ENCODE measurements at places on chromosomes 3 and 15.

GRCh38 chr3:188974856-188975599, 196.7 kb upstream of the TPRG1 start:
- peaks cover 3% of the 10 kb centered on the region for H3K4me1 ChIP-seq
- no peak for DNase-seq
- H3K36me3 ChIP-seq: no peaks in the 10 kb centered on the region
- no peak overlapping the region for H3K27ac ChIP-seq

- no peaks in the 10 kb centered on the region for H3K36me3 ChIP-seq
- no peak overlapping the region for H3K4me3 ChIP-seq
- H3K27me3 ChIP-seq: no peaks in the 10 kb centered on the region
These were observed 148.0 kb upstream of the TPM1 start for GRCh38 chr15:62894322-62895085.

GRCh38 chr3:78887547-78888011, 880.2 kb downstream of the ROBO1 start:
- no peak overlapping the region for H3K4me3 ChIP-seq
- no peak overlapping the region for H3K27ac ChIP-seq
- no peaks in the 10 kb centered on the region for H3K27me3 ChIP-seq
- no peak for DNase-seq
- H3K4me1 ChIP-seq: no peaks in the 10 kb centered on the region

DNA sequence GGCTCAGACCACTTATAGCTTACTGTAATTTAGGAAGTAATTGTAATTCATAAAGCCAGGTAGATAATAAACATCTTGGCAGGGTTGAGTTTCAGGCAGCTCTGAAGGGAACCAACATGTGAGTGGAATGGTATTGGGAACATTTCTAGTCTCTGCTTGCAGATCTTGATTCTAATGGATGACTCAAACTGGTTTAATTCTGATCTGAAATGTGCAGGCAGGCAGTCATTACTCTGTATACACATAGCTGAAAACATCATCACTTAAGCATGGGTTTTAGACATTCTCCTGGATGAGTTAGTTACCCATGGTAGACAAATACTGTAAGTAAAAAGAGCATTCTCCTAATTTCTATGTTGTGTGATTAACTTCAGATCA, 317.0 kb upstream of the TPRG1 start:
- no peaks in the 10 kb centered on the region for H3K36me3 ChIP-seq
- H3K27me3 ChIP-seq: no peaks in the 10 kb centered on the region
- H3K4me1 ChIP-seq: no peaks in the 10 kb centered on the region
- no peak overlapping the region for H3K27ac ChIP-seq

GRCh38 chr15:72979308-72979707, 73.0 kb upstream of the NEO1 start:
- no peak overlapping the region for H3K27ac ChIP-seq
- no peak overlapping the region for H3K4me3 ChIP-seq
- no peak for DNase-seq
- no peaks in the 10 kb centered on the region for H3K27me3 ChIP-seq

- no peaks in the 10 kb centered on the region for H3K4me1 ChIP-seq
- no peak for DNase-seq
- H3K27ac ChIP-seq: no peak overlapping the region
- H3K36me3 ChIP-seq: no peaks in the 10 kb centered on the region
- no peaks in the 10 kb centered on the region for H3K27me3 ChIP-seq
- no peak overlapping the region for H3K4me3 ChIP-seq
These were observed 91.5 kb upstream of the FAM174B start for GRCh38 chr15:92747047-92747446.

DNA sequence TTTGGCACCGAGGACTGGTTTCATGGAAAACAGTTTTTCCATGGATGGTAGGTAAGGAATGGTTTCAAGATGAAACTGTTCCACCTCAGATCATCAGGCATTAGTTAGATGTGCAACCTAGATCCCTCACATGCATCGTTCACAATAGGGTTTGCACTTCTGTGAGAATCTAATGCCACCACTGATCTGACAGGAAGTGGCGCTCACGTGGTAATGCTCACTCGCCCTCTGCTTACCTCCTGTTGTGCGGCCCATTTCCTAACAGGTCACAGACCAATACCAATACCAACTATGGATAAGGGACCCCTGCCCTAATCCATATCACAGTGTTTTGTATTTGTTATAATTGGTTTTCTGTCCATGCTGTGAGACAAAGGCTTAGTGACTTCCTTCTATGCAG, 58.9 kb downstream of the SLMAP start:
- DNase-seq: no peak
- no peak overlapping the region for H3K27ac ChIP-seq
- peak overlapping the region; percentile 20 for H3K4me3 ChIP-seq
- H3K4me1 ChIP-seq: peaks cover 9% of the 10 kb centered on the region

- H3K4me3 ChIP-seq: no peak overlapping the region
- DNase-seq: no peak
- H3K36me3 ChIP-seq: no peaks in the 10 kb centered on the region
These were observed 45.8 kb upstream of the FSIP1 start for GRCh38 chr15:39828374-39828931.

DNA sequence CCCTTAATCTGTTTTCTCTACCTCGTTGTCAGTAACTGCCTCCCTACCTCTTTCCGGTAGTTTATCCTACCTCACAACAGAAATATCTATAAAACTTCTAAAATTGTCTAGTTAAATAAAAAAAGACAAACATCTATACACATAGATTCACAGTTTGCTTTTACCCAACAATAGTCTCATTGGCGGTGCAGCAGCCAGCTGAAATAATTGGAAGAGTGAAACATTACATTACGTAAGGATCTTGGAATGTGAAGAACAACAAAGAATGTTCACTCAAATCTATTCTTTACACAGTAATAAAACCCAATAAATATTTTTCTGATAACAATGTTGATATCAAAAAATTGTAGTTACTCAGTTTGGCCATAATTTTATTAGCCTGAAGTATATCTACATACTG, 115.5 kb upstream of the ARPP21 start:
- no peak overlapping the region for H3K4me3 ChIP-seq
- DNase-seq: no peak
- H3K4me1 ChIP-seq: no peaks in the 10 kb centered on the region
- H3K36me3 ChIP-seq: no peaks in the 10 kb centered on the region

GRCh38 chr3:124967964-124968363, 33.4 kb upstream of the MUC13 start:
- H3K27ac ChIP-seq: no peak overlapping the region
- H3K4me1 ChIP-seq: no peaks in the 10 kb centered on the region
- peaks cover 25% of the 10 kb centered on the region for H3K36me3 ChIP-seq
- no peak overlapping the region for H3K4me3 ChIP-seq
- no peak for DNase-seq
- H3K27me3 ChIP-seq: no peaks in the 10 kb centered on the region

DNA sequence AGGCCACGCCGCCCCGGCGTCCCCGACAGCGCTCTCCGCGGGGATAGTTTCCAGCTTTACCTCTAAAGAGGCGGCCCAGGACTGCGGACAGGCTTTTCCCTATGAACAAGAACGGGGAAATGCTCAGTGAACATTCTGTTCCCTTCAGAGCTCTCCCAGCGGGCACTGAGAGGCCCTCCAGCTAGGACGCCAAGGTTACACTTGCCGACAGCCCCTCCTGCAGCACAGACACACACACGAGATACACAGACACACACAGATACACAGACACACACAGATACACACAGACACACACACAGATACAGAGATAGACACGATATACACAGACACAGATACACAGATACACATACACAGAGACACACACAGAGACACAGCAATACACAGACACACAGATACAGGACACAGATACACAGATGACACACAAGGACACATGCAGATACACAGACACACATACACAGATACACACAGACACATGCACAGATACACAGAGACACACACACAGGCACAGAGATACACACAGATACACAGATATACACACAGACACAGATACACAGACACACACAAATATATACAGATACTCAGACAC, 533 bp upstream of the OCA2 start:
- no peak for DNase-seq
- H3K4me1 ChIP-seq: peaks cover 37% of the 10 kb centered on the region
- H3K4me3 ChIP-seq: no peak overlapping the region
- H3K27ac ChIP-seq: no peak overlapping the region

DNA sequence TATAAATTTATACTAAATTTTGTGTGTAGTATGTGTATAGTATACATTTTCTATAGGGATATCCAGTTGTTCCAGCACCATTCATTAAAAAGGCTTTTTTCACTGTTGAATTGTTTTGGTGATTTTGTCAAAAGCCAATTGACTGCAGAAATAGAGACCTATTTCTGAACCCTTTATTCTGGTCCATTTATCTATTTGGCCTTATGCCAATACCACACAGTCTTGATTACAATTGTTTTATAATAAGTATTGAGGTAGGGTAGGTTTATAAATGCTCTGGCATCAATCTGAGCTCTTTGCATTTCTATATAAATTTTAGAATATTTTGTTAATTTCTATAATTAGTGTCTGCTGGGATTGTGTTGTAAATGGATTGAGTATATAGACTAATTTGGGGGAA, 6.5 kb upstream of the OPA1 start:
- H3K27ac ChIP-seq: no peak overlapping the region
- DNase-seq: no peak
- H3K36me3 ChIP-seq: no peaks in the 10 kb centered on the region
- no peaks in the 10 kb centered on the region for H3K27me3 ChIP-seq
- no peaks in the 10 kb centered on the region for H3K4me1 ChIP-seq

GRCh38 chr3:120203016-120203415, 82.0 kb downstream of the GPR156 start:
- no peaks in the 10 kb centered on the region for H3K27me3 ChIP-seq
- no peak for DNase-seq
- no peak overlapping the region for H3K27ac ChIP-seq
- no peaks in the 10 kb centered on the region for H3K4me1 ChIP-seq

DNA sequence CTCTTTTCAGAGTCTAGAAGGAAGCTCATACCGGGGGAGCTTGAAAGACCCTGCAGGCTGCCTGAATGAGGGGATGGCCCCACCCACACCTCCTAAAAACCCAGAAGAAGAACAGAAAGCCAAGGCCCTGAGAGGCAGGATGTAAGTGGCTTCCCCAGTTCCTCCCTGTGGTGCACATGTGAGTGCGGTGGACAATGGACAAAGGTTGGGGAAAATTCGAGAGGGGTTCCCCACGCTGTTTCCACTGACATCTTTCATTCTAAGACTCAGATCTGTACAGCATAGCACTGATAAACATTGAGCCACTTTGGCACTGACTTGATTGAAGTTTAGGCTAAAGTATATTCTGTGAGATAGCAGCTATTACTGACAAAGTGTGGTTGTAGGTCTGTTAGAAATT, 79.5 kb upstream of the UMPS start:
- no peaks in the 10 kb centered on the region for H3K27me3 ChIP-seq
- no peaks in the 10 kb centered on the region for H3K4me1 ChIP-seq
- H3K4me3 ChIP-seq: no peak overlapping the region

DNA sequence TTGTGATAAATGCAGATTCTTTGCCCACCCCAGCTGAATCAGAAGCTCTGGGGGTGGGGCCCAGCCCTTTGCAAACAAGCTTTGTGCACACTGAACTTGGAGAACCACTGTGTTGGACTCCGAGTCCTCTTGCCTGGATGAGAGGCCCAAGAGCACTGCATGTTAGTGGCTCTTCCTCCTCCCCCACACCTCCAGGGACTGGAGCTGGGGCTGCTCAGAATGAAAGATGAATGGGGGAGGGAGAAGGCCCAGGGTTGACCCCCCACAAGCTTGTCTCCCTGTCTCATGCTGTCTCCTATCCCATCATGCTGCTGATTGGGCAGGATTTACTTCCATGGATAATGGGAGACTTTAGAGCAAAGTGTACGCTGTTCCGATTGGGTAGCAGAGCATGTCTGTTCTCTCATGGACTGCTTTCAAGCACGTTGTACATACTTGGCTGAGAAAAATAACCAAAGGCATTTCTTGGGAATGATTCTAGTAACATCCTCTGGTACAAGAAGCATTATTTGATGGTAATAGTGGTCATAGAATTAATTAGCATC, 99.6 kb downstream of the PGPEP1L start:
- H3K4me3 ChIP-seq: no peak overlapping the region
- no peak overlapping the region for H3K27ac ChIP-seq
- H3K36me3 ChIP-seq: no peaks in the 10 kb centered on the region
- H3K4me1 ChIP-seq: no peaks in the 10 kb centered on the region
- H3K27me3 ChIP-seq: no peaks in the 10 kb centered on the region

- no peak overlapping the region for H3K27ac ChIP-seq
- no peaks in the 10 kb centered on the region for H3K4me1 ChIP-seq
- no peaks in the 10 kb centered on the region for H3K36me3 ChIP-seq
- no peak overlapping the region for H3K4me3 ChIP-seq
- no peaks in the 10 kb centered on the region for H3K27me3 ChIP-seq
These were observed 253.6 kb downstream of the MAGI1 start for GRCh38 chr3:65785065-65785645.

GRCh38 chr3:139264375-139264774, 79.4 kb upstream of the MRPS22 start:
- no peak overlapping the region for H3K27ac ChIP-seq
- no peak overlapping the region for H3K4me3 ChIP-seq
- no peaks in the 10 kb centered on the region for H3K36me3 ChIP-seq

DNA sequence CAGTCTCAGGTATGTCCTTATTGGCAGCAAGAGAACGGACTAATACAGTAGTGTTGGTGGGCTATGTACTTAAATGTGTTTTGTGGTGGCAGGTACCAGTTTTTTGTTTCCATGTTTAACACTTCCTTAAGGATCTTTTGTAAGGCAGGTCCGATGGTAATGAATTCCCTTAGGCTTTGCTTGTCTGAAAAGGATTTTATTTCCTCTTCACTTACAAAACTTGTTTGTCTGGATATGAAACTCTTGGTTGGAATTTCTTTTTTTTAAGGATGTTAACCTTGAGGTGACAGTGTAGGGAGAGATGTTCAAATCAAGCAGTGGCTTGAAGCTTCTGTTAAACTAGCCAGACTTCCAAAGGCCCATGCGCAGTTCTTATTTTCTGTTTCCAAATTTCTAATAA, 122.2 kb upstream of the FGF7 start:
- H3K4me1 ChIP-seq: no peaks in the 10 kb centered on the region
- no peaks in the 10 kb centered on the region for H3K27me3 ChIP-seq
- no peak overlapping the region for H3K4me3 ChIP-seq
- H3K36me3 ChIP-seq: peaks cover 7% of the 10 kb centered on the region
- no peak overlapping the region for H3K27ac ChIP-seq

- no peaks in the 10 kb centered on the region for H3K36me3 ChIP-seq
- no peak overlapping the region for H3K4me3 ChIP-seq
- H3K4me1 ChIP-seq: no peaks in the 10 kb centered on the region
- no peaks in the 10 kb centered on the region for H3K27me3 ChIP-seq
These were observed 10.2 kb upstream of the MAPK6 start for GRCh38 chr15:52008698-52009434.

DNA sequence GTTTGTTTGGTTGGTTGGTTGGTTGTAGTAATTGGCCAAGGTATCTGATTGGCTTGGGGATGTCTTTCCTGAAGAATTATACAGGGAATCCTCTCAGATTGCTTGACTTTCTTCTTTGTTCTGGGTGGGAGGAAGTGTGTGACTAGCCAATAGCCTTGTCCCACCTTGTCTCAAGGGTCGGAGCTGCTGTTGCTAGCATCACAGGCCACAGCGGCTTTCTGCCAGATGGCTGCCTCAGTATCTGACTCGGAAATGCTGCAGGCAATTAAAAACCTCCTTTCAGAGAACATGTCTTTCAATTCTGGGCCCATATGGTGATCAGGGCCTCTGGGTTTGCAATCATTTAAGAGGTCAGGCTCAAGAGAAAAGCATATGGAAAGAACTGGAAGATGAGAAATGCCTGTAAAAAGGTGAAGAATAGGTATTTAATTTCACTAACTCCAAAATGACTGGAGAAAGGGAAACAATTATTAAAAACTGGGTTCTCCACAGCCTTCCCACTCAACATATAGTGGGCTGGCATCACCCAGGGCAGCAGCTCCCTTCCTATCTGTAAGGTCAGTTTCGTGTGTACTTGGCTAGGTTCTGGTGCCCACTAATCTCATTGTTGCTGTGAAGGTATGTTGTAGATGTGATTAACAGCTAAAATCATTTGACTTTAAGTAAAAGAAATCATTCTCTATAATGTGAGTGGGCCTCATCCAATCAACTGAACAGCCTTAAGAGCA, 32.4 kb downstream of the TGFBR2 start:
- peaks cover 91% of the 10 kb centered on the region for H3K4me1 ChIP-seq
- no peaks in the 10 kb centered on the region for H3K27me3 ChIP-seq
- no peak overlapping the region for H3K4me3 ChIP-seq

All from effector memory CD4-positive, alpha-beta T cell (primary cell).